ENCODE measurements at places on chromosomes 7 and 10. TPM values are rescaled to one million over a fixed set of nuclear protein-coding genes. Genes with fewer than 3 reads are reported as not detected.

SLC13A1 gene
- total RNA-seq, result not detected

GATA3 gene
- total RNA-seq, result not detected

PPP1R3C gene
- 125 TPM for total RNA-seq

ZC3HAV1 gene
- total RNA-seq, result 17.7 TPM

ANKRD2 gene
- total RNA-seq, result 0.16 TPM

NUTM2B gene
- total RNA-seq, result 0.16 TPM

CCDC146 gene
- 2.1 TPM for total RNA-seq

TMEM196 gene
- not detected for total RNA-seq

NRBF2 gene
- total RNA-seq, result 22.0 TPM

IFRD1 gene
- total RNA-seq, result 46.7 TPM

IFIT2 gene
- 9.1 TPM for total RNA-seq

OR2A14 gene
- not detected for total RNA-seq

Measured in bronchial smooth muscle cell (primary cell).